ENCODE measurements at places on chromosomes 4 and X.

GRCh38 chrX:14125462-14125861, 95.8 kb upstream of the GEMIN8 start:
- DNase-seq = no peak

- no peak for DNase-seq
These were observed 76.7 kb downstream of the CPEB2 start for GRCh38 chr4:15078682-15079642.

DNA sequence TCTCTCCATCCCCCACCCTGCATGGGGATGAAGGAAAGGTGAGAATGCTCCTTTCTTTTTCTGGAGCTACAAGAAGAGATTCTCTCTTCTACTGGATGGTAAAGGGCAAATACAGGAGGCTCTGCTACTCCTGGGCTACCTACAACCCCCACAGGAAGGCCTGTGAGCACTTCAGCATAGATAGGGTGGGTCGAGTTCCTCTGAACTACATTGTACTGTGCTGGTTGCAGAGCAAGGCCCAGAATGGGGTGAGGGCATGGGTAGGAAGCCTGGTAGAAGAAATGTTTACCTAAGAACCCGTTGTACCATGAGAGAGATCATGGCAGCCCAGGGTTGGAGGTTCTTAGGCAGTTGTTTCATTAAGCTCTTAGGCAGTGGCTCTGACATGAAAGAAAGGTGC, 510.4 kb downstream of the MID1IP1 start:
- DNase-seq = peak; percentile 40

- no peak for DNase-seq
These were observed 93.0 kb downstream of the GEMIN8 start for GRCh38 chrX:13936521-13937225.

- no peak for DNase-seq
These were observed 39.4 kb upstream of the GPC3 start for GRCh38 chrX:134024686-134025377.

DNA sequence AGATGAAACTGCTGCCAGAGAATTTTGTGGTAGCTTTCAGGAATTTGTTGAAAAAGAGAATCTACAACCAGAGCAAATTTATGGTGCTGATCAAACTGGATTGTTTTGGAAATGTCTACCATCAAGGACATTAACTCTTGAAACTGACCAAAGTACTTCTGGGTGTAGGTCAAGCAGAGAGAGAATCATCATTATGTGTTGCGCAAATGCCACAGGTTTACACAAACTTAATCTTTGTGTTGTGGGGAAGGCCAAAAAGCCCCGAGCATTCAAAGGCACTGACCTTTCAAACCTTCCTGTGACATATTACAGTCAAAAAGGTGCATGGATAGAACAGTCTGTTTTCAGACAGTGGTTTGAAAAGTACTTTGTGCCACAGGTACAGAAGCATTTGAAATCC, 2.1 kb downstream of the TIGD2 start:
- no peak for DNase-seq

DNA sequence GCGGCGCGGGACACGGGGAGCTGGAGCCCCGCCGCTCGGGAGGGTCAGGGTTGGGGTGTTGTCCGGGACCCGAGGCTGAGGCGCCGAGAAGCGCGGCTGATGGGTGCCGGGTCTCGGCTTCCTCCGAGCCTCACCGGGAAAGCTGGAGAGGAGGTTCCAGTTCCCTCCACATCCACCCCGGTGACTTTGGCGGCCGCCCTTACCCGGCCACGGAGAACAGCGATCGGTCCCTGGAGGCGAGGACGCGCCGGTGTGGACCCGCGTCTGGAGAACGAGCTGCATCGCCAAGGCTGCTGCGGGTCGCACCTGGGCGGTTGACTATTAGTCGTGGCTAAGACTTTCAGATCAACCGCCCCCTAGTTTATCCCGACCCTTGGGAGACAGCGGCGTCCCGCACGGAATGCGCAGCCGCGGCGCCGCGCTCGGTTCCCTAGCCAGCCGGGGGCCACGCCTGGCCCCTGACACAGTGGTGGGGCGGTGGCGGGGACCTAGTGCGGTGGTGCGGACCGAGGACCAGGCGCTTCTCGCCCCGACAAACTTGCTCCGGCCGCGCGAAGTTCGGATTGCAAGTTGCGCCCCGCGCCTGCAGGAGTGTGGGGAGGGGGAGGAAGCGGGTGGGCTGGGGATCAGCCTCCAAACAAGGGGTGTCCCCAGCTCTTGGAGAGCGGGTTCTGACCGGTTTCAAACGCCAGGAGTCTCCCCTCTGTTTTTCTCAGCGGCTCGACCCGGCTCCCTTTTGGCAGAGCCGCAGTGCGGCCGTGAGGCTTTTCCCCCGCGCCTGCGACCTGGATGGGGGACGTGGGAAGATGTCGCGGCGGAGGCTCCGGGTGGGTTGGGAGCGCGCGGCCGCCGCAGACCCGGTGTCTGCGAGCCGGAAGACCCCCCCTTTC, 568 bp downstream of the FHDC1 start:
- no peak for DNase-seq

DNA sequence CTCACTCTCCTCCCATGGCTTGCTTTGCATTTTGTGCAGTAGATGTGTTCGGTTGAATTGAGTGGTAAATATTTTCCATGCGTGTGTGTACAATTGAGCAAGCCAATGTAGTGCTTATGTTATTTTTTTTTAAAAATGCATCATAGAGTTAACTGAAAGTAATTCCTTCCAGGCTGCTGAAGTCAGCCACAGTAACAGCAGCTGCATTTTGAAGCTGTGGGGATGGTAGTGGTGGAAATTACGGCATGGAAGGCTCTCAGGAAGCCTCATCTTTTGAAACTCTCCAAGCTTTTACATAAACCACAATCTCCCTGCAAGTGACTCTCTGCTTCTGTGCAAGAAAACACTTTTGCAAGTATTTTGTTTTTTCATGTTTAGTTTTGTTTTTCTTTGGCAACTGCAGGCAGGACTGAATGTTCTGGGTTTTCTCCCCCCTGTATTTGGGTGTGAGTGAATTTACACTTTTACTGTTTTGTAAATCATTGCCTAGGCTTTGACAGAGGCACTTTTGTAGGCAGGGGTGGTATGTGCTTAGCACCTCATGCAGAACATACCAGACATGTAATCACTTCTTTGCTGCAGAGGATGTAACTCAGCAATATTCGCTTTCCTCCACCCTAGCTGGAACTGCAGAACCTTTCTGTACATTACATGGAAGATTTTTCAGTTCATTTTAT, 56.2 kb downstream of the LRRC66 start:
- DNase-seq = no peak

- DNase-seq = no peak
These were observed 11.8 kb downstream of the TCEAL1 start for GRCh38 chrX:103640401-103641155.

- no peak for DNase-seq
These were observed 86.9 kb upstream of the PHOX2B start for GRCh38 chr4:41835321-41835995.

DNA sequence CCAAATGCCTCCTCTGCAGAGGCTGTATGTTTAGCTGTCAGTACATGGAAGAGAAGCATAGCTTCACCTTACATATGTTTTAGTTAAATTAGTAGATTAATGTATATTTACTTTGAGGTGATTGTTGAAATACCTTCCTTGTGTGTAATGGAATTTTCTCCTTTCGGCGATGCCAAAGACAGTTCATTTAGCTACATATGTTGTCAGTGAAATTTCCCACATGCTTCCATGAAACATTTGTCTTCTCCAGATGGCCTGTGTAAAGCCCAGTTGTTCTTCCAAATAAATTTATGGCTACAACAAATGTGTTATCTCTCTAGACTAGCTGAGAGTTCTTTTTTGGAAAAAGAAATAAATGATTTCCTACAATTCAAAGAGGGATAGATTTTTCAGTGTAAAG, 95.2 kb downstream of the GPAT3 start:
- DNase-seq = no peak

DNA sequence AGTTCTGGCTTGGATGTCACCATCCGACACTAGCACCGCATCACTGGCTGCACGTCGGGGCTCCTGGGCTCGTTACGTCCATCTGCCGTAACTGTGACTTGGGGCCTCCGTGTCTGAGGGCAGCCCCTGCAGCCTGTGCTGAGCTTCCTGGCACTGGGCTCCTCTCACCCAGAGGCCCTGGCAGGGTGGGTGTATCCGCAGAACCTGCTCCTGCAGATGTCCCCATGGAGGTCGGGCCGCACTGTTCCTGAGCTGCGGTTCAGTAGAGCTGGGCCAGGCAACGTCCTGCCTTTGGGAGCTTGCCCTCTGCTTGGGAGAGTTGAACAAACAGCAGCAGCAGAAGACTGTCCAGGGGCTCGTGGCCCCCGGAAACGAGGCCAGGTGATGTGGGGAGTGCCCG, 71.4 kb downstream of the RGS12 start:
- no peak for DNase-seq

DNA sequence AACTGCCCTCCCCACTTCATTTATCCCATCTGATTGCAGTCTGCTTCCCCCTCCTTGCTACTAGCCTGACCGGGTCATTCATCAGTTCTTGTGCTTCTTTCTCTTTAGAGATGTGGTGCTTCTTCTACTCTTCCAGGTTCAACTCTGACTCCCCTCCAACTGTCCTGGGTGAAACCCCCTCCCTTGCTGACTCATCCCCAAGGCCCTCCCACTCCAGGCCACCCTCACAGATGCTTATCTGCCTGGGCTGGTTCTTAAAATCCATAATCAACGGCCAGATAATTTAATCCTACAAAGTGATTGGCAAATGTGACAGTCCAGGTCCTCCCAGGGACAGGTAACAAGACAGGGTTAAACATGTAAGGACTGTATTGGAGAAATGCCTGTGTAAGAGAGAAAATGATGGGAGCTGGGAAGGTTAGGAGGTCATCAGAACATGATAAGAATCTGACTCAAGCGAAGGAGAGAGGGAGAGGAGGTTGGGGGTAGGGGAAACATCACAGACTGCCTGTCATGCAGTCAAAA, 182.8 kb upstream of the C1QTNF7 start:
- DNase-seq = no peak

DNA sequence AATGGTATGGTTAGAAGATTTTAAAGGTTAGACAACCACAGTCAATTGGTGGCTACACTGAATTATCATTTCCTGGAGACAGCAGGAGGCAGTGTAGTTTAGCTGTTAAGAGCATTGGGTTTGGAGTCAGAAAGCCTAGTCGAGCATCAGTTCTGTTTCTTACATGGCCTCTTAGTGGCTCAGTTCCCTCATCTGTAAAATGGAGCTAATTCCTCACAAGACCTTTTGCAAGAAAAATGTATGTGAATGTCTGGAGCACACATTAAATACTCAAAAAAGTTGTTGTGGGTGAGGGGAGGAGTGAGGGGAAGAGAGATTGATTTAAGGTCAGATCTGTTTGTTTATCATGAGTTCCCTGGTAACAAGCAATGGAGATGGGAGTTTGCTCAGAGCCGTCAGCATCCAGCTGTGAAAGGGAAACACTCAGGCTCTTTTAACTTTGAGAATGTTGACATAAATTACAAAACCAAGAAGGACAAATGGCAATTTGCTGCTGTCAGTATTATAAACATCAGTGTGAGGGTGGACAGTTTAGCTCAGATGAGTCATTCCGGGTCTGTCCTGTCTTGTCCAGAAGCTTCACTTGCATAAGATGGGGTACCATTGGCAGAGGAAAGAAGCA, 98.2 kb upstream of the PGRMC2 start:
- DNase-seq = no peak

DNA sequence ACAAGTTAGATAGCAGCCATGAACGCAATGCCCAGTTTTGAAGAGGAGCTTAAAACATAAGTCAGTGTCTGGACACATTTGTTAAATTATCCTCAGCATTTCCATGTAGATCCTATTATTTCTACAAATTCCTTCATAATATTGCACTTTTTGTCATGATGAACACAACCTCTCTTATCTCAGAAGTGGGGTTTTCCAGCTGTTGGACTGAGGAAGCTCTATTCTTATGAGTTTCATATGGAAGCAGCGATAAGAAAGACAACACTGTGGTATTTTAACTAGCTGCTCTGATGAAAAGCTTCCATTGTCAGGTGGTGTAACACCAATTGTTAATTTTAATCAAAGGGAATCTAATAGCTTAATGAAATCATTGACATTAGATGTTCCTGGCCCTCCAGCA, 308.7 kb downstream of the GBA3 start:
- DNase-seq = no peak

- DNase-seq = no peak
These were observed 15.9 kb upstream of the SEL1L3 start for GRCh38 chr4:25878676-25879075.

DNA sequence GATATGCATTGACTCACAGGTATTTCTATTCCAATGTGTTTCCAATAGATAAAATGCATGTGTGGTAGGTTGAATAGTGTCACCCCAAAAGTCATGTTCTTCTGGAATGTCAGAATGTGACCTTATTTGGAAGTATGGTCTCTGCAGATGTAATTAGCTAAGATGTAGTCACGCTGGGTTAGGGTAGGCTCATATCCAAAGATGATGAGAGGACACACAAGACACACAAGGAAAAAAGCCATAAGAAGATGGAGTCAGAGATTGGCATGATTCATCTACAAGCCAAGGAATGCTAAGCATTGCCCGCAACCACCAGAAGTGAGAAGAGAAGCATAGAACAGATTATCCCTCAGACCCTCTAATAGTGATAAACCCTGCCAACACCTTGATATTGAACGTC, 17.5 kb downstream of the ZNF330 start:
- no peak for DNase-seq

DNA sequence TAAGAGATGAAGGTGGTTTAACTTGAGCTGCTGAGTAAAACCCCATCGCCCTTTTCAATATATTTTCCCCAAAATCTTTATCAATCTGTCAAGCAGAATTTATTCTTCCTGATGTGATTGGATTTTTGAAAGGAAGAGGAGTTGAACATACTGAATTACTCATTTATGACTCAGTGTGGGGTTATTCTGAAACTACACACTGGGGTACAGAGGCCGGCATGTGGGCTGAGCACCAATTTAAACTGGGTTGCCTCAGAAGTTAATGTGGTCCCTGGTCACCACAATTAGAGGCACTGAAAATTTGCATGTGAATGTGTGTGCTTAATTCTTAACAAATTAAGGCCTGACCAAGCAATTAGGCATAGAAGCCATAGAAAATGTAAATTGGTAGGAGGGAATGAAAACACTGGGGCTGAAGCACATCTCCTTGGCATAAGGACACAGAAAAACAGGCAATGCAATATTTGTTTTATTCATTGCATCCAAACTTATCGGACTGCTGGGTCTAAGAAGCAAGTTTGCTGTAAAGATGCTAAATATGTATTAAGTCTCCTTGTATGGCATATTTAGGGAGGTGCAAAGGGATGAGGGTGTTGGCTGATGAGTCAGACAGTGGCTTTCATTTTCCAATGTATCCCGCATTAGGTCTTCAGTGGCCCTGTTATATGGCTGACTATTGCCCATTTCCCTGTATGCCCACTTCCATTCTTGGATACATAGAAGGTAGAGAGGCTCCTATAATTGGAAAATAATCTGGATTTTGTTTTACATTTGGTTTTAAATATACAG, 170.9 kb downstream of the IL15 start:
- DNase-seq = no peak

- DNase-seq = no peak
These were observed 44.9 kb downstream of the GPM6A start for GRCh38 chr4:175767150-175767549.

- peak; percentile 25 for DNase-seq
These were observed 17.8 kb upstream of the PAGE2B start for GRCh38 chrX:55056820-55057674.

- no peak for DNase-seq
These were observed 98.8 kb downstream of the SOWAHB start for GRCh38 chr4:76799140-76799539.

Data from CD4-positive, alpha-beta T cell (primary cell).